Fibroblast of lung (primary cell): ENCODE measurements at places on chromosomes 5 and 9. TPM values are rescaled to one million over a fixed set of nuclear protein-coding genes. Genes with fewer than 3 reads are reported as not detected.

PCDHB6 gene
- polyA plus RNA-seq: 0.07 and 0.42 TPM in 2 replicates

- DNase-seq: no peak
These were observed 509.5 kb upstream of the PAPPA start for GRCh38 chr9:115643948-115644727.

FAM114A2 gene
- 23.4 and 28.0 TPM in 2 replicates for polyA plus RNA-seq

DNA sequence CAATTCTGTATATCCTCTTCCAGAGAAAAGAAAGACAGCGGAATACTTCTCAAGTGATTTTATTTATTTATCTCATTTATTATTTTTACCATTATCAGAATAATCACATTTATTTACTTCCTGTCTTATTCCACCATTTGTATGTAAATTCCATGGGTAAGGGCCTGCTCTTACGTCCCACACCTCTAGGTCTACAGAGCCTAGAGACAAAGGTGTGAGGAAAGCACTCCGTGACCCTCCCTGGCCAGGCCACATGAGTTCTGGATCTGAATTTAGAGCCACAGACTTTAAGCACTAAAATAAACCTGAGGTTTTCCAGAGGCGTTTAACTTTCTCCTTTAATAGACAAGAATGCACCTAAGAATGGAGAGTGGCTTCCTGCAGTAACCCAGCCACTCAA lies 85.3 kb upstream of the CTSV start:
- DNase-seq: no peak

PCDHGA12 gene
- polyA plus RNA-seq: 11.9 and 14.1 TPM in 2 replicates

DNA sequence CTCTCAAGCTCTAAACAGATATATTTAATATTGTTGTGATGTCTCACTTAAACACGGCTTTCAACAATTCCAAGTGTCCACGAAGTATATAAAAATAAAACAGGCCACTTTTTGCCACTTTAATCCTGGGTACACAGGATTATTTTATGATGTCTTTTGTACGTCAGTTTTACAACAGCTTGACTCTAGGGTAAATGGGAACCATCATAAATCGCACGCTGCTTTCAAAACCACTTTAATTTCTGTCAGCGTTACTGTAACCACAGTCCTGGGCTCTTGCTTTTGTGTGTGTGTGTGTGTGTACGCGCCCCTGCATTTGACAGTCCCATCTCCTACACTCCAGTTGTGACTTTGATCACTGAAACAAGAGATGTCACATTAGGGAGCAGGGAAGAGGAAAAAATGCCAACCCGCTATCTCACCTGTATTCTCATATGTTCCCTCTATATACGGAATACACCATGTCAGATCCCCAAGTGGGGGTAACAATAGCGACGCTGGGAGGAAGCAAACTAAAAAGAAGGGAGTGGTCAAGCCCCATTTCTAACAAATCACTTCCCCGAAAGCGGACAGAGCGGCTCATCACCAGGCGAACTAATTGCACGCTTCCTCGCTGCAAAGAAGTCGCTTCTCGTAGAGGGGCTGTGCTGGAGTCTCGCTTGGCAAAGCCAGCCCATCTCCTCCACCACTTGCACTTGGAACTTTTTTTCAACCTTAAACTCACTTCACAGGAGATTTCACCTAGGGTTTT lies 1.2 kb downstream of the BNC2 start:
- DNase-seq: peak; percentile 52

DNA sequence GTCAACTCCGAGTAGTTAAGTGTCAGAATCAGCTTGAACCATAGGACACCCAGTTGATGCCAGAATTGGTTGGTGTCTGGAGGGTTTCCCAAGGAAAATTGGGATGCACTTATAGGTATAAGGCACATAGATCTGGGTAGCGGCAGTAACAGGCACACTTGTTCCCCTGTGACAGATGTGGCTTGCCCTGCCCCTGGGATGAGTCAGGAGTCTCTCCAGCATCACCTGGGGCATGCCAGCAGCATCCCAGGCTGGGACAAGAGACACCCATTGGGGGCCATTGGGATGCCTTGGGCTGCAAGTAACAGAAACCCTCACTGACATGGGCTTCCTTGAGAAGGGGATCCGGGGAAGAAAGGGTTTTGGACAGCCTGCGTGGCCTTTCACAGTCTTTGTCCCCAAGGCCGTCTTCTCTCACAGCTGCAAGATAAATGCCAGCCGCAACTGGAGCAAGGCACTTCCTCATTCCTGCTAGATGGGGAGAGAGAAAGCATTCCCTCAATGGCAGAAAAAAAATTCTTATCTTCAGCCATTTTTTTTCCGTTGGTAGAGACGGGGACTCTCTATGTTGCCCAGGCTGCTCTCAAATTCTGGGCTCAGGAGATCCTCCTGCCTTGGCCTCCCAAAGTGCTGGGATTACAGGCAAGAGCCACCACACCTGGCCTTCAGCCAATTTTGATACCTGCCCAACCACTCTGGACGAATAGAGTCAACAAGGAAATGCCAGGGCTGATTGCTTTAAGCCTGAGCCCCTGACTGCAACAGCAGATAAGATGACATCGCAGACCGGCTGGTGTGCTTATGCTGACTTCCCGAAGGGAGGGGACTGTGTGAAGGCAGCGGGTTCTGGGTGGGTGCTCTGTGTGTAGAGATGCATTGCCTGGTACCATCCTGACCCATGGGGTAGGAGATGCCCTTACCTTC lies 13.3 kb upstream of the RNF130 start:
- no peak for DNase-seq

- DNase-seq: no peak
These were observed 46.9 kb upstream of the HSD17B4 start for GRCh38 chr5:119405419-119405818.

IL4 gene
- polyA plus RNA-seq: not detected in 2 replicates

DNA sequence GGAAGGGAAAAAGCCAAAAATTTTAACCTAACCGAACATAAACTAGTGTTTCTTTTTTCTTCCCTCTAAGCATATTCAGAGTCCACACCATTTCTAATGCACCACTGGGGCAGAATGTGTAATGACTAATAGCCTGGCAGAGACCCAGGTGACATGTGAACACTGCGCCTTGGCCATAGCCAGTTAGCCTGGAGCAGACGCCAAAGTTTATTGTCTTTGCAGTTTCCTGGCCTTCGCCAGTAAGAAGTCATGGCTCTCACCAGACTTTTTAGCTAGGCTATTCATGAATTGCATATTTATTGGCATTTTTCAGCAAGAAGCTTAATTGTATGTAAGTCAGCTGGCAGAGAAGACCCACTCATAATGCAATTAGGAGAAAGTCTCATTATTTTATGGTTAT lies 182.8 kb upstream of the SLC27A6 start:
- peak; percentile 93 for DNase-seq

DNA sequence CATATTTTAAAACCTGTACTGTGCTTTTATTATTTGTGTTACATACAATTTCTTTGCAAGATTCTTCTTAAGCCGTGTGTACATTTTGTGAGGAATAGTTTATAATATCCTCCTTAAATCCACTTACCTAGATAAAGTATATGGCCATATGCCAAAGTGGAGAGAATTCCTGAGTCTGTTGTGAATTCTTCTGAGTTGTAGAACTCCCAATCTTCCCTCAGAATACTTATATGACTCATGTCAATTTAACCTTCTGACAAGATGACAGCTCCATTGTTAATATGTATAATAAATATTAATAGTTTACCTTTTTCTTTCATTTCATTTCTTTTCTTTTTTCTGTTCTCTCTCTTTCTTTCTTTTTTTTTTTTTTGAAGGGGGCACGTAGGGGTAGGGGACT lies 6.0 kb upstream of the RICTOR start:
- DNase-seq: no peak

GRCh38 chr5:73437101-73437776 lies 11.3 kb downstream of the FOXD1 start:
- peak; percentile 77 for DNase-seq

- DNase-seq: peak; percentile 17
These were observed 46.2 kb downstream of the LIX1 start for GRCh38 chr5:97096191-97096590.

GRCh38 chr9:6564868-6565267 lies 80.7 kb downstream of the GLDC start:
- peak; percentile 33 for DNase-seq

- DNase-seq: no peak
These were observed 199.6 kb downstream of the YTHDC2 start for GRCh38 chr5:113713051-113713450.

ZCCHC7 gene
- 12.4 and 15.0 TPM in 2 replicates for polyA plus RNA-seq

DNA sequence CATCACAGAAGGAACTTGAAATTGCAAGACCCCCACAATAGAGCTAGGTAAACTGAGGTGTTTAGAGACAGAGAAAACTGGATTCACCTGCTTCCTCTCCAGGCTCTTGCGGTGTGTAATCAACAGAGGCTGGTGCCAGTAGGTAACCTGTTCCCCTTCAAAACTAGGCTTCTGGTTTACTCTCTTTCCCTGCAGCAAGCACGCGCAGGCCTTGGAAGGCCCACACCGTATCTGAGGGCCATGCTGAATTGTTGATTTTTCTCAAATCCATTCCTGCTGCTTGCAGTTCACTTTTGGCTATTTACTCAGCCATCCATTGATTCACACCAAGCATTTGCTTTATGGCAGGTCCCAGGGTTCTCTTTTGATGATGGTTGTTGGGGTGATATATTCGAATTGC lies 667 bp upstream of the FRRS1L start:
- DNase-seq: no peak

RLN1 gene
- polyA plus RNA-seq: not detected in 2 replicates

- no peak for DNase-seq
These were observed 273.2 kb downstream of the FAM170A start for GRCh38 chr5:119902593-119902992.

SLC25A2 gene
- not detected in 2 replicates for polyA plus RNA-seq

DNA sequence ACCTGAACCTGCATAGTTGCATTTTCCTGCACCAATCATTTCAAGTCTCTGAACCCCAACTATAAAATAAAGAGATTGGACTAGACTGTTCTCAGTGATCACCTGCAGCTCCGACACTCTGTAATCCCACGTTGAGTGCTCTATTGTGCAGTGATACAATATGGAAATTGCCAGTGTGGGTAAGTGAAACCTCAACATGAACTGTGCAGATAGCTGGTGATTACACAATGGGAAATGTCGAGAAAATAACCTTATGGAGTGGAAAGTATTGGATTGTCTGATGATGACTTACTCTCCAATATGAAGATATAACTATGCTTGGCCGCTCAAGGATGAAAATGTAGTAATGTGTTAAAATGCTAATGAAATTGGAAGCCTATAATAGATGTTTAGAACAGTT lies 293.1 kb upstream of the BRINP1 start:
- no peak for DNase-seq

ACOT12 gene
- 1.1 and 4.3 TPM in 2 replicates for polyA plus RNA-seq
